Large intestine (tissue), 12 donors: ENCODE measurements at places on chromosomes 3 and 15. TPM values are rescaled to one million over a fixed set of nuclear protein-coding genes. Genes with fewer than 3 reads are reported as not detected.

DNA sequence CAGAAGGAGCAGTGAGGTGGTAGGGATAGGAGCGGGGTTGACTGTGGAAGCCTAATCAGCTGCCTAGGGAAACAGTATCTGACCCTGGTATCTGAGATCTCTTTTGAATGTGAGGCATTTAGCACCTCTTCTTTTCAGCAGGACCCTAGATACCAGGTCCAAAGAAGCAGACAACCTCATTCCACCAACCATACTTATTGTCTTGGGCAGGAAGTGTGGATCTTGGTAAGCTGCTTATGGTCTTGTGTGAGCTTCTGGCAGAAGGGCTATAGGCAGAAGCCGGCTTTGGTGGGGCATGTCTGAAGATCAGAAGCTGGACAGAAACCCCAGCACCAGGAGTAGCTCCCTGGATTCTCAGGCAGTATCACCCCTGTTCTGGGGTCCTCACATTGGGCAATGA is 65.6 kb downstream of the TIPARP start:
- DNase-seq, result no peak

DNA sequence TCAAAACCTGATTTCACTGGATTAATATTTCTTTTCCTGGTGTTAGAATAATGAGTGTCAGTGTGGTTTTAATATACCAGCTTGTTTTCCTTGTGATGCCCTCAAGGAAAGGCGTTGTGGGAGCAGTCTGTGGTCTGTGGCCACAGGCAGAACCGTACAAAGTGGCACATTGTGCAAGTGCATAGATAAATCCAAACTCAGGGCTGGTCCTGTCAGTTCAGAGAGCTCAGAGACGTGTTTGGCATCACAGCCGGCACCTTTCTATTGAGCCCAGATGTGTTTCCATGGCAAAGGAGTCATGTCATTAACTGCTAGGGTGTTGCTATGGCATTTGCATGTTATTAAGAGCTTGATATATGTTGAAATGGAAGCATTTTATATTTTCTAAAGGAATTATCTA is 289.9 kb upstream of the RASGRP1 start:
- no peak for DNase-seq

DNA sequence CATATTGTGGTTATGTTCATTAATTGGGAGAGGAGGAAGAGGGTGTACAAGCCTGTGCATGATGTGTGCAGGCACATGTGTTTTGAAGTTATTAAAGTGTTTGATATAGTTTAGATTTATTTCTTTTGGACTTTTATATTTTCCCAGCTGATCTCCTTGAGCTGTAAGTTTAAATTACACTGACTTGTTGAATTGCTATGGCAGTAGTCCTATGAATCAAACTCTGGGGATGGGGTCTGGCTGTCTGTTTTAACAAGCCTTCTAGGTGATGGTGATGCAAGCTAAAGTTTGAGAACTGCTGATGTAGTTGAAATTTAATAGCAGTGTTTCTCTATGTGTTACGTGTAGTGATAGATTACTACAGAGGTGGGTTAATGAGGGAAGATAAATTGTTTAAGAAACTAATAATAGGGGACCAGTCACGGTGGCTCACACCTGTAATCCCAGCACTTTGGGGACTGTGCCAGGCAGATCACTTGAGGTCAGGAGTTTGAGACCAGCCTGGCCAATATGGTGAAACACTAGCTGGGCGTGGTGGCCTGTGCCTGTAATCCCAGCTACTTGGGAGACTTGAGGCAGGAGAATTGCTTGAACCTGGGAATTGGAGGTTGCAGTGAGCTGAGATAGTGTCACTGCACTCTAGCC is 7.0 kb downstream of the ARIH1 start:
- DNase-seq, result no peak

DNA sequence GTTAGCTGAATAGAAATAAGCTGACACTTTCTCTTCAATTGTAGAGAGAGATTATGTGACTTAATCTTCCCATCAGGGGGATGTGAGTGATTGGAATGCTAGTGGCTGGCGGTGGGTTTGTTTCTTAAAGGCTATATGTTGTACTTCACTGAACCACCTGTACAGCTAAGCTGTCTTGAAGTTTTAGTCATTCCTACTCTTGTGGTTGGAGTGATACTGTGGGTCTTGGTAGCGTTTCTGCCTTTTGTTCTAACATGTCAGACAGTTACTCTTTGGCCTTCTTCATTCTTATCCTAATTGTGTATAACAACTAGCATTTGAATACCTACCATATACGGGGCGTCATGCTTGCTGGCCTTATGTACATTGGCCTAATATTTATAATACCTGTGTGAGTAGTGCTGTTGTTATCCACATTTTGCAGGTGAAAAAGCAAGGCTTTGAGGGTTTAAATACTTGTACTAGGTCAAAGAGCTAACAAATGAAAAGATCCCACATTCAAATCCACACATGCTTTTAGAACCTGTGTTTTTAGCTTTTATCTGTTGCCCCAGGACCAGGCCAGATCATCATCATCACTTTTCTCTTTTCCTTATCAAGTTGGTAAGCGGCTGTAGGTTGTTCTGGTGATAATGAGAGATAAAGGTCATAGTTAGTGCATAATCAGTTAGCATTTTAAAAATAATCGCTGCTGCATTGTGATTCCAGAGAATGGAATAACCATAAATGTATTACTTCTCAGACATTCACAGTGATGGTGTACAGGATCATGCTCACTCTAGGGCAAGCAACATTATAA is 50.2 kb downstream of the AKAP13 start:
- no peak for DNase-seq

GRCh38 chr15:70215951-70216350 is 118.2 kb upstream of the TLE3 start:
- no peak for DNase-seq

CCR2 gene
- 1.3 TPM for polyA plus RNA-seq

DNA sequence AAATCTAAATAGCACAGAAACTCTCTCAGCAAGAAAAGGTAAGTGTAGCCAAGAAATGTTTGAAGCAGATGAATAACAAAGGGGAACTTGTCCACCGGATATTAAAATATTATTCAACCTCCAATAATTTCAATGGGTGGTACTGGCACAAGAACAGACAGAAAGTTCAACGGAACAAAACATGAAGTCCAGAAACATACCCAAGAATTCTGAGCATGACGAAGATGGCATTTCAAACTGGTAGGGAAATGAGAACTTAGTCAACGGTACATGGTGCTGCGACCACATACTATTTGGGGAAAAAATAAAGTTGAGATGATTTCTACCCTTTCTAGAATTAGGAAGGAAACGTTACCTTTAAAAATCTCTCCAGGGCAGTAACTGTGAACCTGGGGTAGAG is 5.5 kb downstream of the CHSY1 start:
- no peak for DNase-seq

LXN gene
- 45.7 TPM for polyA plus RNA-seq

EXOSC7 gene
- polyA plus RNA-seq, result 38.1 TPM

DNA sequence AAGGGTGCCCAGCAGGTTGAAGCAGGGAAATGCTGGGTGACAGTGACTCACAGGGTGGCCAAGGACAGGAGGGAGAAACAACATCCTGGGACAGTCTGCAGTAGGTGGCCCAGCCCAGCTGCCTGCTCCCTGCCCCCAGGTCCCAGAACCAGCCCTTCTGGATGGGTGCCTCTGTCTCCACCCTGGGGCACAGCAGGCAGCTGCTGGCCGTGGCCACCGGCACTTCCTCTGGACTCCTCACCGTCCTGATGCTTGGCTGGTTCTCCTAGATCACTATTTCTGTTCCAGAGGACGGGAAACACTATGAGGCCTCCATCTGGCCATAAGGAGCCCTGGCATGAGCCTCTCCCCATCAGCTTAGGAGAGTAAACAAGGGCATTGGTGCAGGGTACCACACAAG is 258.9 kb downstream of the XXYLT1 start:
- DNase-seq, result no peak

DNA sequence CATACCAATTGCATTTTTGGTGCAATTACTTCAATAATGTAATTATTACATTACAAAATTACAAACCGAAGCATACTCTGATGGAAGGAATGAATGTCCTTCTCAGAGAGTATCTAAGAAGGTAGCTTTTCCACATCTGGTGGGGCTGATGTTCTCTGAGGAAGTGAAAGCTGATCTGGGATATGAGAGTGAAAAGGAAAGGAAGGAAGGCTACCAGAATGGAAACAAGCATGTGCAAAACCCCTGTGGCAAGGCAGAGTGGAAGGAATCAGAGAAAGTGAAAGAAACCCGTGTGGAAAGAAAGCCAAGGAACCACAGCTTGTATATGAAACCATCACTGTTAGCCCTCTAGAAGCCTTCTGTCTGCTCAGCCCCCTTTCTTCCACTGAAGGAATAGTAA is 35.3 kb upstream of the GOLGA8A start:
- no peak for DNase-seq

DNA sequence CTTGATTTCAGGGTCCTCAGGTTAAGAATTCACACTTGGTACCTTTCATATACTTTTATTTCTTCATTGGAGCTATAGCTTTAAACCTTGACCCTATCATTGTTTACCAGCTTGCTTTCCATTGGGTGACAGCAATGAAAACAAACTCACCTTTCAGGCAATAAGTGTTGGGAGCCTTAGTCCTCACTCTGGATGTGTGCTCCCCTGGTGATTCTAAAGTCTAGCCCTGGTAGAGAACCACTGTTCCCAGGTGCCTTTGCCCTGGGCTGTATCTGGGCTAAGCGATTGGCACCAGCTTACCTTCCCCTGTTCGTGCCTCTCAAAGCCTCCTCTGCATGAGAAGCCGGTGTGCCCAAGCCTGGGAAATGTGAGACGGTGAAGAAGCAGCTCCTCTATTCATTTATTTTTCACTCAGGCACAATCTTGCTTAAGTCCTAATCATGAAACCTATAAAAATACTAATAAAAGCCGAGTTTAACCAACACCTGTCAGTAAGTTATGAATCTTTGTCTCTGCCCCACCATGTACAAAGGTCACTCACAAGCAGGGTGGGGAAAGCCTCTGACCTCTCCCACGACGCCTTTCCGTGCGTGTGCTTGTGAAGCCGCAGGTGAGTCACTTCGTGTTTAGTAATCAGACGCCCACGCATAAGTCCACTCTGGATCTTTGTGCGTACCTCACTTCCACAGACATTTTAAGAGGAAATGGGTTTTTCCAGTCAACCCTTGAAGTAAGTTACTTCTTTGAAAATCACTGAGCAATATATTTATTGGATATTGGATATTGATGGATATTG is 12.8 kb upstream of the ARRDC4 start:
- peak; percentile 81 for DNase-seq

- peak; percentile 41 for DNase-seq
These were observed 84.7 kb downstream of the RBPMS2 start for GRCh38 chr15:64690578-64691296.

CLDN18 gene
- 4.1 TPM for polyA plus RNA-seq

MRAS gene
- 6.3 TPM for polyA plus RNA-seq

GRCh38 chr3:100796556-100796955 is 87.3 kb downstream of the TFG start:
- no peak for DNase-seq

DNA sequence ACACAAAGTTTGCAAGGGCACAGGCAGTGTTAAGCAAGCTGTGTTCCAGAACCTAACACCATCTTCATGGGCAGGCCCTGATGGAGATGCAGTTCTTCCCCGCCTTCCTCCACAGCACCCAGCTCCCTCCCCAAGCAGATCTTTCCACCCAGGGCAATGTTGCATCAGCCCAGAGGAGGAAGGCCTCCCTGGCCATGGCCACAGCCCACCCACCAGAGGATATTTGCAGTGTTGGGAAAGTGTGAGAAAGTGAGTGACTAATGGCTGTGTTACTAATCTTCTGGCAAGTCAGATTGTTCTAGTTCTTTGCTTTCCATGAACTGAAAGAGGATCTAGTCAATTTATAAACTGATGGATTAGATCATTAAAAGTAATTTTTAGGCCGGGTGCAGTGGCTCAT is 42.0 kb upstream of the ATP10A start:
- DNase-seq, result no peak

CD80 gene
- 0.45 TPM for polyA plus RNA-seq

GRCh38 chr3:148379763-148380382 is 317.8 kb upstream of the AGTR1 start:
- DNase-seq, result peak; percentile 31

- DNase-seq, result peak; percentile 85
These were observed 528 bp downstream of the LPCAT4 start for GRCh38 chr15:34366271-34367065.

CLEC3B gene
- 35.7 TPM for polyA plus RNA-seq

CPNE4 gene
- polyA plus RNA-seq, result 2.9 TPM

DNA sequence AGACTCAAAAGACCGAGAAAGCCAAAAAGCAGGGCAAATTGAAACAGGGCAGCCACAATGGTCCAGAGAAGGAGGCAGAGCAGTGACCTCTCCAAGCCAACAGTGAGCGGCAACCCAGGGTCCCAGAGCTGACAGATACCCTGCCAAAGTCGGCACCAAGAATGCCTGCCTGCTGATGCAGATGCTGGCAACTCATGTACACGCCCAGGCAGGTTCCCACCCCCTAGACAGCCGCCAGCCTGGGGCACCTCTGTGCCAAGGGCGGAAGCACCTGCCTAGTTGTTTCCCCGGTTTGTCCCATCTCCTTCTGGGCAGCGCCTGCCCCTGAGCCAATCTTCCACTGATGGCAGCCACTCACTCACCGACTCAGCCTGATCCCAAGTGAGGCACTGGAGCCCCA is 22.1 kb downstream of the KLHL25 start:
- no peak for DNase-seq

- DNase-seq, result no peak
These were observed 21.4 kb downstream of the CHDH start for GRCh38 chr3:53824795-53825194.

GRCh38 chr15:85491691-85492090 is 111.3 kb downstream of the AKAP13 start:
- DNase-seq, result no peak

PLAAT1 gene
- polyA plus RNA-seq, result 0.24 TPM

DNA sequence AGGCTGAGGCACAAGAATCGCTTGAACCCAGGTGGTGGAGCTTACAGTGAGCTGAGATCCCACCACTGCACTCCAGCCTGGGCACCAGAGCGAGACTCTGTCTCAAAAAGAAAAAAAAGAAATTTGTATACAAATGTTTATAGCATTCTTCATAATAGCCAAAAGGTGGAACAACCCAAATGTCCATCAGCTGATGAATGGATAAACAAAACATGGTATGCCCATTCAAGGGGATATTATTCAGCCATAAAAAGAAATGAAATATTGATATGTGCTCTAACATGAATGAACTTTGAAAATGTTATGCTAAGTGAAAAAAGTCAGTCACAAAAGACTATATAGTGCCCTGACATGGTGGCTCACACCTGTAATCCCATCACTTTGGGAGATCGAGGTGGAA is 11.4 kb downstream of the LHFPL4 start:
- no peak for DNase-seq

GRCh38 chr3:45081506-45082141 is 55.5 kb downstream of the CLEC3B start:
- DNase-seq, result no peak

LRCH3 gene
- polyA plus RNA-seq, result 40.6 TPM

GRCh38 chr15:51533672-51534398 is 88.7 kb downstream of the DMXL2 start:
- DNase-seq, result no peak

- DNase-seq, result no peak
These were observed 181.3 kb upstream of the EIF1B start for GRCh38 chr3:40128166-40128565.

MB21D2 gene
- 18.3 TPM for polyA plus RNA-seq

SLC51A gene
- polyA plus RNA-seq, result 29.6 TPM

TRIM71 gene
- 3.6 TPM for polyA plus RNA-seq

SNX22 gene
- 2.7 TPM for polyA plus RNA-seq

PCOLCE2 gene
- 1.6 TPM for polyA plus RNA-seq

NANOGP8 gene
- 0.30 TPM for polyA plus RNA-seq

WWTR1 gene
- polyA plus RNA-seq, result 29.2 TPM
